Activated CD4-positive, CD25-positive, alpha-beta regulatory T cell treated with anti-CD3 and anti-CD28 coated beads, Interleukin-2, amount 50 U/mL, for 16 hours (primary cell): ENCODE measurements at places on chromosomes 2 and 18.

GRCh38 chr18:48780201-48780912 lies 170.4 kb downstream of the SMAD7 start:
- no peak for DNase-seq

GRCh38 chr18:70452501-70452900 lies 163.7 kb downstream of the SOCS6 start:
- DNase-seq: no peak

- no peak for DNase-seq
Measured at GRCh38 chr2:105590780-105591660, 153.7 kb upstream of the NCK2 start.

DNA sequence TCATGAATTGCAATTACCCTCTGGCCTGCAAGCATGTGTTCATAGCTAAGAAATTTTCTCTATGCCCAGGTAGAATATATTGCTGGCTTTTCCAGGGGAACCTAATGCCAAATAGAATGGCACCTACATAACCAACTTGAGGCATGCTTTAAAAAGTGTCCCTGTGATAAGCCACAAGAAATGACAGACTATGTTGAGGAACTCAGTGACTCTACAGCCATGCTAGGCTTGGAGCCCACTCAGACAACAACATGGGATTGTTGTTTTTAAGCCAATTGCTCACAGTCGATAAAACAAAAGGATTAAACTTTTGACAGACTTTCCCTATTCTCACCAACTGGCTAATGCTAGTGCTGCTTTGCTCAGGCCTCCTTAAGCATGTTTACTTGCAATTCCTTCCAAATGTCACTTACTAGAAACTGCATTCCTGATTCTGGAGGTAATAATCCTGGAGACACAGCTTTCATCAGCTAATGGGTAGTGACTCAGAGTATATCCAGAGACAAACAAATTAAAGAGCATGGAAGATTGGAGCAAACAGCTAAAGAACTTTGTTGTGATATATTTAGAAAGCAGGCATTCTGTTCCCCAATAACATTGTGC lies 249.0 kb downstream of the SLC8A1 start:
- no peak for DNase-seq

DNA sequence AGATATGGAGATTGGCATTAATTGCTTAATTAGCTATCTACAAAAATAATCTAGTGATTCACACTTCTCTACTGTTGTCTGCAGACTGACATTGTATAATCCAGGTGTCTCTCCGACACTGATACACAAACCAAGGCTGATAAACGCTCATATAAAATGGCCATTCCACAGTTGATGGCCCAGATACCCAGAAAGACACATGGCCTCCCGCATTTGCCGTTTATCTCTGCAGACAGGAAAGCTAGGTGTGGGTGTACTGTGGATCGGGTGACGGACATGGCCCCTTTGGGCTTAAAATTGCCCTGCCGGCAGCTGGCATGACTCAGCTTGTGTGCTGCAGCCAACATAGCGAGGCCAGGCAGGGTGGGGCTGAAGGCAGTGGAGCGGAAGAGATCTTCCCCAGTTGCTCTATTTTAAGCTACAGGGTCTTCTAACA lies 18.5 kb downstream of the PMAIP1 start:
- no peak for DNase-seq

- DNase-seq: no peak
Measured at GRCh38 chr2:70730730-70731129, 37.3 kb downstream of the ADD2 start.

GRCh38 chr2:119721462-119721861 lies 38.3 kb upstream of the PTPN4 start:
- no peak for DNase-seq

DNA sequence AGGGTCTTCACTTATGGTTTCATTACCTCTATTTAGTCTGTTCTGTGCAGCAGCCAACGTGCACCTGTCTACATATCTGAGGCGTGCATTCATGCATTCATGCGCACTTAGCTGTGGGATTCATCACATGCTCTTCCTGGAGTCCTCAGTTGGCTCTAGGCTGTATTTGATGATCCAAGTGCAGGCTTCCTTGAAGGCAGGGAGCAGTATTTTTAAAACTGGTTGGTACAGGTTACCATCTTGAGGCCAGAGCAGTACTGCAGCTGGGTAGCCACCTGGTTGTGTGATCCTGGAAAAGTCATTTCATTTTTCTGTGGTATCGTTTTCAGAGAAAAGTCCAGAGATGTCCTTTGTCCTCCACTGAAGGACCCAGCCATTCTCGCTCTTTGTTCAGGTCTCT lies 109.8 kb downstream of the EN1 start:
- no peak for DNase-seq

- DNase-seq: no peak
Measured at GRCh38 chr2:191009541-191010374, 4.2 kb downstream of the STAT1 start.

- DNase-seq: no peak
Measured at GRCh38 chr2:88738271-88738670, 46.8 kb downstream of the RPIA start.
